ENCODE measurements at places on chromosomes 11 and 22.
A peak's percentile ranks its signal among the peaks of the same experiment; 100 is the strongest.

GRCh38 chr11:131483877-131484276 lies 113.5 kb downstream of the NTM start:
- DNase-seq, result no peak

- no peak for DNase-seq
Observed at GRCh38 chr11:73227571-73228211, 9.6 kb downstream of the P2RY2 start.

DNA sequence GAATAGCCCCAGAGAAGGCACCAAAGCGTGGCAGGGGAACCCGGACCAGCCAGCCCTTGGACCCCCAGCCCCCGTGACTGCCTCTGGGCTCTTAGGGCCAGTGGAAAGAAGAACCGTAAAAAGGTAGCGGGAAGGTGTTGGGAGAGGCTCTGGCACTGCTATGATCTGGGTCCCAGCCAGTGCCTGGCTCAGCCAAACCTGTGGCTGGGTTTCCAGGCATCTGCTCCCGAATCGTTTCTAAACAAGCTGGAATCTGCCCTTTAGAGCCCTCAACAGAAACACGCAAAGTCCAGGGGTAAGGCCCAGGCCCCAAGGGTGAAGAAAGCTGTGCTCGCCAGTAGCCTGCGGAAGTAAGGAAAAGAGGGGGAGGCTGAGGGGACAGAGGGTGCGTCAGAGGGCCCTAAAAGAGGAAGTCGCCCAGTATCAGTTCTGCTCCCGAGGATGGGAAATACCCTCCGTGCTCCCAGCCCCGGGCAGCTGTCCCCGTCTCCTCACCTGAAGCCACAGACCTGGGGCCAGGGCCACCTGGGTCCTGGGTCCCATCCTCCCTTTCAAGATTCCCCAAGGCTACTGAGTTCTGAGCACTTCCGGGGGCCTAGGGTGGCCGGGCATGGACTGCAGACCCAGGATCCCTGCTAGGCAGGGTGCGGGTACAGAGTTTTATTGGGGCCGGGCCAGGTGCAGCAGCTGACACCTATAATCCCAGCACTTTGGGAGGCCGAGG lies 24.7 kb downstream of the IL10RA start:
- no peak for DNase-seq

GRCh38 chr22:30301995-30302809 lies 12.9 kb upstream of the CASTOR1 start:
- DNase-seq, result no peak

- DNase-seq, result no peak
Observed at GRCh38 chr22:50211147-50211546, 10.3 kb downstream of the SELENOO start.

GRCh38 chr11:75981546-75981945 lies 166.5 kb downstream of the UVRAG start:
- DNase-seq, result no peak

DNA sequence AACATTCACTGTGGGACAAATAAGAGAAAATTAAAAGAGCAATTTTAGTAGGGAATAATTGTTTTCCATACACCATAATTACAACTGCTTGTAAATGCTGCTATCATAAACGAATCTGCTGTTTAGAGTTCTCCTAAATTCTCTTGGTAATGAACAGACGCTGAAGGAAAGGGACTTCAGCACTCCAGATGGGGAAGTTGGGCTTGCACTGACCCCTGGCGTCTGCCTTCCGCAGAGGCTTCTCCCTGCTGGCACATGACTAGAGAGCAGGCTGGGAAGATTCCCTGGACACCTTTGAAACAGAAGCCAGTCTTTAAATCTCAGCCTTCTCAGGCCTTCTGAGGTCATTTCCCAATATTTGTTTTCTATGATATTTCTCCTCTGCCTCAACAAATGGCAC lies 84.1 kb downstream of the NXPE2 start:
- peak; percentile 73 for DNase-seq

GRCh38 chr11:69284081-69284511 lies 9.9 kb upstream of the MYEOV start:
- DNase-seq, result no peak

DNA sequence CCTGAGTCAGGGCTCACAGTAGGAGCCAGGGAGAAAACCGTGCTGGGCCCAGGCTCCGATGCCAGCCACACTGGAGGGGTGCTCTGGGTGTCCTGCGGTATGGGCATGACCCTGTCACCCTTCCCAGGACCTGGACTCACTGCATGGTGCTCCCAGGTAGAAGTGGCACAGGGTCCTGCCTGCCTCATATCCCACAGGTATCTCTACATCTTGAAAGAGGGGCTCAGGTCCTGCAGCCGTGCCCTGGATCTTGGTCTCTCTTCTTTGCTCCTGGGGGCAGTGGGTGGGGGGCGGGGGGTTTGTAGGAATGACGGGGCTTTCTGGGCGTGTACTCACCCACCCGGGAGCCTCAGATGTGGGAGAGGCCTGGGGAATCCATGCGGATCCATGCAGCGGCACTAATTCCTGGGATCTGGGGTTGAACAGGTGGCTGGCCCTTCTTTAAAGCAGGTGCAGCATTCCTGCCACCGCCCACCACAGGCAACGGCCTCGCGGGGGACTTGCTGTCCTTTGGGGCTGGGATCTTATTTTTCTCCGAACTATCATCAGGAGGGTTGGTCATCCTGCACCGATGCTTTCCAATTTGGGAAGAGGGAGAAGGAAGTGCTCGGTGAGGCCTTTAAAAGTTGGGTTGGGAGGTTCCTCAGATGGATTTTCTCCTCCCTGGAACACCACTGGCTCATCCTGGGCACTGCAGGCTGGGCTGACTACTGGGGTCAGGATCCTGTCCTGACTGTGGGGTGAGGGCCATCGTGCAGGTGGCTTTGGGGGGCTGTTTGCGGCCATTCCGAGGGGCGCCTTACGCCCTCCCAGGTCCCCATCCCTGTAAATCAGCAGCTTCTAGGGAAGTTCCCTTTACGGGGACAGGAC lies 886.4 kb downstream of the BRD1 start:
- no peak for DNase-seq

- DNase-seq, result no peak
Observed at GRCh38 chr11:18221274-18221876, 15.2 kb downstream of the SAA4 start.

DNA sequence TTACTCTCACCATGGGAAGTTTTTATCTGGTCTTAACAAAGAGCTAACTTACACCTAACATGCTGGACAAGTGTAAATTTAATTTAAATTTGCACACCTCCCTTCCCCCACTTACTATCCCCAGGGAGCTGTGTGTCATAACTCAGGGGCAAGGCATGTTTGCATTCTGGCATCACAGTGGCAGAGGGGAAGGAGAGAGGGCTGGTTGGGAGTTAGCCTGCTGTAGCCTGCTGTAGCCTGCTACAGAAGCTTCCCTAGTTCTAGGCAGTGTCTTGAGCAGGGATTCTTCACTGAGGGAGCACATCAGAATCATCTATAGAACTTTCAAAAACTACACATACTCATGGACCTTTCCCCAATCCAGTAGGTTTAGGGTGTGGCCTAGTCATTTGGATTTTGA lies 49.3 kb upstream of the PAX6 start:
- DNase-seq, result no peak

- DNase-seq, result no peak
Observed at GRCh38 chr11:108858622-108859021, 193.8 kb downstream of the DDX10 start.

- no peak for DNase-seq
Observed at GRCh38 chr11:27040302-27041115, at the start of gene BBOX1. Gene BBOX1, plus strand, starts transcription at chr11:27040815. Its CDS starts 14,616 bp downstream, at chr11:27055431.

- no peak for DNase-seq
Observed at GRCh38 chr11:32137263-32137662, 46.4 kb downstream of the RCN1 start.

DNA sequence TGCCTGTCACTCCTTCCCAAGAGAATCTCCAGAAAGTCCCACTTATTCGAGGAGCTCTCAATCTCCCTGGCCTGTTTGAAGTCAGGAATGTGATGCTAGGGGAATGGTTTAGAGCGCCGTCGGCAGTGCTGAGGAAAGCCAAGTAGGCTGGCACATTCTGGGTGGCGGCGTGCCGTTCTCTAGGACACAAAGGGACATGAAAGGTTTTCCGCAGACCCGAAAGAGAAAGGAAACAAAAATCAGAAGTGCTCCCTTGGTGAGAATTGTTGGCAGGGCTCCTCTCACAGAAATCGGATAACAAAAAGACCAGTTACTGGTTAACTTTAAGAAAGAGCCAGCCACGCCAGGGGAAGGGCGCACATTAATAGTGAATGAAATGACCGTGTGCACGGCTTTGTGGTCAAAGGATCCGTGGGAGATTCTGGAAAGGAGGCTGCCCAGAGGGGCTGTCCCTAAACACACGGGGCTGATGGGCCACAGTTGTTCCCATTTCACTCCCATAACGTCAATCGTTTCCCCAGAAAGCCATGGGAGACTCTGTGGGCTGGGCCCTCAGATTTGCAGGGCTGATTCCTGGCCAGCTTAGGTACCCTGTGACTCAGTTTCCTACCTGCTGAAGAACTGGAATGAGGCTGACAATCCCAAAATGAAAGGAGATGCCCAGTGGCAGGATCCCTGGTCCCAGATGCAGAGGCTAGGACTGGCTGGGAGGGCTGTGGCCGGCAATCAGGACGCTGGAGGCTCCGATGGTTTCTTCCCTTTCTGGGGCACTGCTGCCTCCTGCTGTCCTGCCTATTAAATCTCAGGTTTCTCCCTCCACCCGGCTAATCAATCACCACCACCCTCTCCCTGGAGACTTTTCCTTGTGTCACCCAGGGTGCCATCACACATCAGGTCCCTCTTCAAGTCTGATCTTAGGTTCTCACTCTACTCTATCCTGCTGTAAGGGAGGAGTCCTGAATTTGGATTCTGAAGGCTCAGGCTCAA lies 82.3 kb downstream of the RCN1 start:
- peak; percentile 32 for DNase-seq

DNA sequence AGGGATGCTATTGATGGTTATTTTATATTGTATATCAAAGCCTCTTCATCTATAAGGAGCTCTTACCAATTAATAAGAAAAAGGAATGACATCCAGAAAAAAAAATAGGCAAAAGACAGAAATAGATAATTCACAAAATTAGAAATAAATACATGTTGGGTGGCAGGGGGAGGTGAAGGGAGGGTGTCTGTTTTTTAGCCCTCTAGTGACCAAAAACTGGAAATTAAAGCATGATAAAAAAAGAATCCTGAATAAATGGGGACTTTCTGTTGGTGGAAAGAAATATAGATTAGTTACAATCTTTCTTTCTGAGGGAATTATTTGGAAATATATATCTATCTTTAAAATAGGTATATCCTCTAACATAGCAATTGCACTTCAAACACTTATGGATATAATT lies 42.0 kb upstream of the TTC36 start:
- no peak for DNase-seq

DNA sequence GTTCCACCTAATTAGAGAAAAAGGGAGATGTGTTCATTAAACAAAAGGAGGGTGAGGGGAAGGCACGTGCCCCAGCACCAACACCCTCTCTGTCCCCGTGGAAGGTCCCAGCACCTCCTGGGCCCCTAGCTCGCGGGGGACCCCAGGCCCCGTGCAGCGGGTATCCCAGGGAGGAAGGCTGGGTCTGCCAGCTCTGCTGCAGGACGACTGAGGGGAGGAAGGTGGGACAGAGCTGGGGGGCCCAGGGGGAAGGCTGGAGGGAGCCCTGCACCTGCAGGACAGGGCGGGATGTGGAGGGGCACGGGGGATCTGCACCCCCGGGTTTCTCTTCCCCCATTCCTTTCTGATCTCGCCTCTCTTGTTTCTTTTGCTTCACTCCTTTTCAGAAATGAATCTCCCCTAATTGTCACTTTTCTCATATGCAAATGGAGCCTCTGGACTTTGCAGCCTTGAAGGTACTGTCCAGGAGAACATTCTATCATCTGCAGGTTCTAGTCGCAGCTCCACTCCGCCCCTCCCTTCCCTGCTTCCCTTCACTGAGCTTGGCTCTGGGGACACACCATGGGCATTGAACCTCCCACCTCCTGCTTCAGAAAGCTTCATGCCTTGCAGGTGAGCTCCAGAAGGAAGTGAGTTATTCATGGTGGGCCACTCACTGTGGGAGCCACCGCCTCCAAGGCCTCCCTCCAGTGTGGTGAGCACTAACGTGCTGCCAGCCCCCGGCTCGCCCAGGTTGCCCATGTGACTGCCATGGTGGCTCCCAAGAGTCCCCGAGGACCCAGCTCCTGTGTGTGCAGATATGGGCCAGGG lies 111.0 kb downstream of the ST3GAL4 start:
- no peak for DNase-seq

DNA sequence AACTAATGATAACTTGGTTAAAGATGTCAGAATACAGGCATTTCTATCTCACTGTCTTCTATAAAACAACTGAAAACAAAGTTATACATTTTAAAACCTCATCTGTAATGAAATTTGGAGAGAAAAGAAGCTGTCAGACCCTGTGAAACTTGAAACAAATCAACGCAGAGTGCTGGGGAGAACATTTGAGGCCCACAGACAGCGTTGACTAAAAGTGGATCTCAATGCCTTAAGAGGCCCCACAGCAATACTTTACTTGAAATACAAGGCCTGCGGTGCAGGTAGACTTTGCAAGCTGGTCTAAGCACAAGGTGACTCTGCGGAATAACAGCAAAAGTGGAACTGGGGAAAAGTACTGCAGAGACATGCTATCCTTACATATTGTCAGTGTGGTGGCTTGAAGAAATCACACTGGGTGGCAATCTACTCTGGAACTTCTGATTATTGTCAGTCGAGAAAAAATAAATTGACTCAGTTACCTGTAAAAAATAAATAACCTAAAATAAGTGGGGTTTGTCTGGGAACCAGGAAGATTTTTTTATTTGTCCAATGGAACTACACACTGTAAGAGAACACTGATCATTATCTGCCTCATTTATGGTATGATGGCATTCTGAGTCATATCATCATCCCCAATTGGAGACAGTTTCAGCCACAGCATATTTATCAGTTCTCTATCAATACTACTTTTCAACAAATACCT lies 138.9 kb downstream of the LUZP2 start:
- no peak for DNase-seq

GRCh38 chr22:26839216-26839615 lies 181.8 kb downstream of the MIAT start:
- no peak for DNase-seq

DNA sequence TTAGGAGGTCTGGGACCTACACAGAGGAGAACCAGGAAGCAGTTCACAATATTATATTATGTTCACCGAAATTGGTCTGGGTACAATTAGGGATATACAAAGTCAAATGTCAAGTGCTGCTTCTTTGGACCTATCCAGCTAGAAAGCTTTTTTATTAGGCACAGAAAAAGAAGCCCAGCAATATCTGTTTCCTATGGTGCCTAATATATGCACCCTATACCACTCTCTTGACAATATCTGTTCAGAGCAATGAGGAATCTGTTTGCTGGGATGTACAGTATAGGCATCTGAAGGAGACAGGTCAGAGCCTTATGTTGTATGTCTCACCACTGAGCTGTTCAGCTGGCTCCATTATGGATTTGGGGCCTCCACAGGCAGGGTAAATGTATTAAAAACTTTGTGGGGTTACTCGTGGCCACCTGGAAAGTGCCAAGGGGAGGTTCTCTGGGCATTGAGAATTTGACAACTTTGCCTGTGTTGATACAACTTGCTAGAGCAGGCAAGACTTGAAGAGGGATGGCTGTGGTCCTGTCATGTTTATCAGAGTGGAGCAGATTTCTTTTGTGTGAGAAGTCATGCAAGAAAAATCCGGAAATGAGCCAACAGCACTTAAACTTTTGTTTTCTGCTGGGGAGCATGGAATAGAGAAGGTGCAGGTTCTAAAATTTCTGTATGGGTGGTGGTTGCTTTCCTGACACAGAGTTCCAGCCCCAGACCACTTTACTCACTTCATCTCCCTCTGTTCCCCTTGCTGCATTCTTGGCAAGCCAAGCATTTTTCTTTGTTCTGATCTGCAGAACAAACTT lies 10.1 kb downstream of the STIM1 start:
- DNase-seq, result no peak

Data from hindlimb muscle (tissue), 1 donor.